ENCODE measurements at places on chromosomes 6 and 20.

- DNase-seq, result peak; percentile 59
Observed at GRCh38 chr6:11710311-11710761, 68.3 kb downstream of the ADTRP start.

DNA sequence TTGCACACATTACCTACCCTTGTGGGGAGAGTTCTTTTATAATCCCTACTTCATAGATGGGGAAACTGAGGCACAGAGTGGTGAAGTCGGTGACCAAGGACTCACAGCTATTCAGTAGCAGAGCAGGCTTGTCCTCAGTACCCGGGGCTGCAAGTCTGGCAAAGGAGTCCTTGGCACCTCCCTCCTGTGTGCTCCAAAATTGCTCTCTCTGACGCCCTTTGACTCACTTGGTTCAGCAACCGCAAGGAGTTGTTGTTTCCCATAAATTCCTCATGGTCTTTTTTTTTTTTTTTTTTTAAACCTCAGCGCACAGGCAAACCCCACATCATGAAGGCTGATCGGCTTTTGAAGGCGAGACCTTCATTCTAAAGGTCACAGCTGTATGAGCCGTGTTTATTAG lies 143.2 kb downstream of the CEBPB start:
- no peak for DNase-seq

- DNase-seq, result peak; percentile 8
Observed at GRCh38 chr6:95417856-95418255, 159.5 kb upstream of the MANEA start.

GRCh38 chr6:168715643-168716481 lies 274.9 kb downstream of the SMOC2 start:
- DNase-seq, result no peak

DNA sequence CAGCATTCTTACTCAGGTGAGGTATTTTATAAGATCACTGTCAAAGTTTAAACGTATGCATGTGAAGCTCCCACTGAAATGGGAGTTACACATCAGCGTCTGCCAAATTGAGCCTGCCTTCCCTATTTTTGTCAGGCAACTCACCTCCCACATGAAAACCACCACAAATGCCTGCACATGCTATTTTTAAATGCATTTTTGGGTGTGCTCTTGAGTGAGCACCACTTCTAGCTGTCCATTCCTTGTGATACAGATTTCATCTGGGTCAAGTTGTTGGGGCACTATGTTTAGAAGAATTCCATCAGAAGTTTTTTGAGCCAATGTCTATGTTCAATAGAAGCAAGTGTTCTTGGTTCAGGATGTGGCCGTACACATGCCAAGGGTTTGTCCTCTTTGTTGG lies 71.7 kb upstream of the RIPPLY2 start:
- no peak for DNase-seq

- no peak for DNase-seq
Observed at GRCh38 chr6:99013145-99013544, 65.4 kb upstream of the FBXL4 start.

DNA sequence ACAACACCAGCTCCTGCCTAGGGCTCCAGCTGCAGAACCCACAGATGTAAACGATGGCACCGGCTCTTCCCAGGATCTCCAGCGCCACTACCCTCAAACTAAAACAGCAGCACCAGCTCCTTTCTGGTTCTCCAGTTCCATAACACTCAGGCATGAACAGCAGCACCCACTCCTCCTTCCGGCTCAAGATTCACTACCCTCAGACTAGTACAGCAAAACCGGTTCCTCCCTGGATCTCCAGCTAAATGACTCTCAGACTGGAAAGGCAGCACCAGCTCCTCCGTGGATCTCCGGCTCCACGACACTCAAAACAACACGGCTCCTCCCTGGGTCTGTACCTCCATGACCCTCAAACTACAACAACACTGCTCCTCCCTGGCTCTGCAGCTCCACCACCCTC lies 325.0 kb downstream of the PREX1 start:
- DNase-seq, result no peak

DNA sequence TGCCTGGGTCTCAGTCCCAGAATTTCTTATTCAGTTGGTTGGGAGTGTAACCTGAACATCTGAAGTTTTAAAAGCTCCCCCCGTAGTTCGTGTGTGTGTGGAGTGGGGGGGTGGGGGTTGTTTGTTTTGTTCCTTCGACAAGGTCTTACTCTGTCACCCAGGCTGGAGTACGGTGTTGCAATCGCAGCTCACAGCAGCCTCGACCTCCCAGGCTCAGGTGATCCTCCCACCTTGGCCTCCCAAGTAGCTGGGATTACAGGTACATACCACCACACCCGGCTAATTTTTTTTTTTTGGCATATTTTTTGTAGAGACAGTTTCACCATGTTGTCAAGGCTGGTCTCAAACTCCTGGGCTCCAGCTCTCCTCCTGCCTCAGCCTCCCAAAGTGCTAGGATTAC lies 3.1 kb downstream of the CCM2L start:
- no peak for DNase-seq

DNA sequence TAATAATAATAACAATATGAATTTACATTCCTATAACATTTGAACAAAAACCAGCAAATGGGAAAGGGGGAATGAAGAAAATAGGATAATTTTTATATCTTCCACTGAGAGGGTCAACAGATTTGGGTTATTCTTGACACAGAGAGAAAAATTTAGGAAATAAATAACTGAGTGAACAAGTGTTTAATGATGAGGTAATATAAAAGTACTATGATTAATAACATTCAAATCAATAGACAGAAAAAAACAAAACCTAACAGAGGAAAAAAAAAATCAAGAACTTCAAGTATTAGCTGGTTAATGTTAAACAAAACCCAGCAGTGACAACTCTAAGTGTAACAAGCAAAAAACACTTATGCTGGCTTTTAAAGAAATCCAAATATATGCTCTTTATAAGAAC lies 66.5 kb downstream of the LCA5 start:
- DNase-seq, result no peak

GRCh38 chr20:33686100-33686983 lies at the start of gene E2F1:
Gene E2F1 (minus strand): TSS chr20:33686385. CDS start chr20:33686264, 121 bp downstream.
- peak; percentile 96 for DNase-seq

DNA sequence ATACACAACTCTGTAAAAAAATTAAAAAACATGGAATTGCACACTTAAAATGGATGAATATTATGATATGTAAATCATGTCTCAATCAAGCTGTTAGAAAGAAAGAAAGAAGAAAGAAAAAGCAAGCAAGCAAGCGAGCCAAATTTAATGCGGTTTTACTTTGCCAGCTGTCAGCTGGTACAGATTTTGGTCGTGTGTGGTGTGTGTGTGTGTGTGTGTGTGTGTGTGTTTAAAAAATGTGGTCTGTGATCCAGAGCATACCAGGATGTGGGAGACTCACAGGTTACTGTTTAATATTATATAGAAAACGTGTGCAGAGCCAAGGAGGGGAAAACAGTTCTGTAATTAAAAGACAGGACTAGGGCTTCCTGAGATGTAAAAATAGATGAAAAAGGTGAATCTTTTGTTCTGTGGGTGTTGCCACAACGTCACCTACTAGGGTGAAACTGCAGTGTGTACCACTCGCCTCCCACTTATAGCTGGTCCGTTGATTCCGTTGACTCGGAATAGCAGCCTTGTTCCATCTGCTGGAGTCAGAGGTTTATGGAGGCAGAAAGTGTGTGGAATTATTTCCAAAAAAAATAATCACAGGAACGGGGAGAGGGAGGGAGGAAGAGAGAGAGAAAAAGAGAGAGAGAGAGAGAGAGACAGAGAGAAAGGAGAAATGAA lies 197.7 kb downstream of the BCAS1 start:
- peak; percentile 17 for DNase-seq

- DNase-seq, result no peak
Observed at GRCh38 chr6:165939601-165940290, 227.9 kb downstream of the TBXT start.

DNA sequence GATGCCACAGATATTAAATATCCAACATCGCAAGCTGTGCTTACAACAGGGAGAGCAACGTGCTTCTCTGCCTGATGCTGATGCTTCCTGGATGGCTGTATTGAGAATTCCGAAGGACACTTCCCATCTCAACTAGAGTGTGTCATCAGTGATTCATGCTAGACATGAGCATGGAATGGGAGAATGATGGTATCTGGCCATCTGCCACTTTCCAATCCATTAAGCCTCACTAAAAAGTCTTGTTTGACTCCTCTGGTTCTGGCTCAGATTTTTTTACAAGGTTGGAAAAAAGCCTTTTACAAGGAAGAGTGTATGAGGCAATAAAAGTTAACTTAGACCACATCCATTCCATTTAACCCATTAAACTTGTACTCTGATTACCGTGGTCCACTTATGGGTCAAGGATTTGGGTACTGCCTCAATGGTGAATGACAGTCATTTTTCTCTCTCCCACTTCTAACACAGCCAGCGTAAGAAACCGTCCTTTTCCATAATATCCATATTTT lies 265.3 kb downstream of the UST start:
- no peak for DNase-seq
